Activated CD8-positive, alpha-beta memory T cell treated with anti-CD3 and anti-CD28 coated beads for 48 hours (primary cell): ENCODE measurements at places on chromosomes 12 and 14.

GRCh38 chr14:88500611-88501010 lies 54.2 kb downstream of the PTPN21 start:
- no peak for DNase-seq

- DNase-seq: no peak
Measured at GRCh38 chr12:12020762-12021161, 50.0 kb upstream of the BCL2L14 start.

- no peak for DNase-seq
Measured at GRCh38 chr12:78555802-78556201, 308.8 kb upstream of the SYT1 start.

GRCh38 chr12:75995691-75996090 lies 35.9 kb downstream of the PHLDA1 start:
- no peak for DNase-seq

DNA sequence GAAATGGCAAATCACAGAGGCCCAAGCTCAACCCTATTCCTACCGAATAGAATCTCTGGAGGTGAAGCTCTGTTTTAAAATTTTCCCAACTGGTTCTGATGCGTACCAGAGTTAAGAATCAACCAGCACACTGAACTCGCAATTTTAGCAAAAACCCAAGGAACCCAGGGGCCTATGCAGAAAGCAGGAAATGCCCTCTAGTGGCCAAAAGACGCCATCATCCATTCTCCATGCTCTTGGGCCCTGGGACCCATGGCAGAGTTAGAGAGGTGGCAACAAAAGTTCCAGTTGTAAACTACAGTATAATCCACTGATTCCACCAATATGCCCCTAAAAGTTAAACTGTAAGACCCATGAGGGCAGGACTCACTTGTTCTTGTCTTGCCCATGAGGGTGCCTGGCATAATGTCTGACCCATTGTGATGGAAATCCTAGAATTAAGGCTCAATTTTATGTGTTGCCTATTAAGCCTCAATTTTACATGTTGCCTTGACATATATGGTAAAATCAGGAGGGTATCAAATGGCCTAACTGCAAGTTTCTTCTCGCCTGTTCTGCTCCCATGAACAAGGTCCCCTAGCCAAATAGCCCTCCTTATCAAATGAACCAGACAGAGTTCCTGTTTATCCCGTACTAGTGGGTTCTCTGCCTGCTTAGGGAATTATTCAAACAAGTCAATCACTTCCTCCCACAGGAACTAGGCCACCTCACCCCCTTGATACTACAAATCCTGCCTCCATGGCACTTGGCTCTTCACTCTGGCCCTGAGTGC lies 137.5 kb upstream of the CPM start:
- DNase-seq: no peak

DNA sequence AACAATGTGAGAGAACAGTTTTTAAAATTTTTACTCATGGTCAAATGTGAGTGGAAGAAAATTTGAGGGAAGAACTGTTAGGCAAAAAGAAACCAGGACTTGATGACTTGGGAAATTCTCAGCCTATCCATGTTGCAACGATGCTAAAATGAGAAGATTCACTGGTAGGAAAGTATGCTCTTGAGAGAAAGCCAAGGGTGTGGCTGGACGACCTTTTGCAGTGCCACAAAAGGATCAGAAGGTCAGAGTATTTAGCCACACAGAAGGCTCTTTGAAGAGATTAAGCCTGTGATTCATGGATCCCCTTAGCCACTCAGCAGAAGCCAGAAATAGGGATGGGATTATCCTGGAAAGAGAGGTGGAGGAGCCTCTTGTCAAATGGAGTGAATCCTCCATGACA lies 336.8 kb downstream of the LRIG3 start:
- no peak for DNase-seq

GRCh38 chr12:9948606-9949296 lies 16.6 kb upstream of the CLEC2A start:
- DNase-seq: no peak

GRCh38 chr12:103667125-103667524 lies 80.1 kb downstream of the STAB2 start:
- no peak for DNase-seq

DNA sequence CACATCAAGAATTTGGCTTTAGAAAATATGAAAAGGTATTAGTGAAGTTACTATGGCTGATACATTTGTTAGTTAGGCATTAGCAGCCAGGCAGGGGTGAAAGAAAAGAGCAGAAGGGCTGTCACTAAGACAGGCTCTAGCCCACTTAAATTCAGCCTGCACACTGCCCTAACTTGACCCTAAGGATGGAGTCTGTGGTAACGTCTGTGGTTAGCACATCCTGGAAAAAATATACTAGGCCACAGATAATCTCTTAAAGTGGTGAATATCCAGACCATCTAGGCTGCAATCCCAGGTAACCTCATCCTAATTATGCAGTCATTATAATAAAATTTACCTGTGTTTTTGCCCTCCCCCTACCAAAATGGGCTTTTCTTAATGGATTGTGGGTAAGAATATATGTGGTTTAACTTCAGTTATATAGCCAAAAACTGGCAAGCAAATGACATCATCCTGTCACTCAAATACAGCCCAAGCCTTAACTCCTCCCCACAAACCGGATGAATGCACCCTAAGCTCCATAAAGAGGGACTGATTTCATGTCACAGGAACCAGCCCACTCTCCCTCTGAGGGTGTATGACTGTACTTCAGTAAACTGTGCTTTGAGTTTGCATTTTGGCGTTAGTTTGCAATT lies 440.9 kb downstream of the LRFN5 start:
- DNase-seq: no peak

DNA sequence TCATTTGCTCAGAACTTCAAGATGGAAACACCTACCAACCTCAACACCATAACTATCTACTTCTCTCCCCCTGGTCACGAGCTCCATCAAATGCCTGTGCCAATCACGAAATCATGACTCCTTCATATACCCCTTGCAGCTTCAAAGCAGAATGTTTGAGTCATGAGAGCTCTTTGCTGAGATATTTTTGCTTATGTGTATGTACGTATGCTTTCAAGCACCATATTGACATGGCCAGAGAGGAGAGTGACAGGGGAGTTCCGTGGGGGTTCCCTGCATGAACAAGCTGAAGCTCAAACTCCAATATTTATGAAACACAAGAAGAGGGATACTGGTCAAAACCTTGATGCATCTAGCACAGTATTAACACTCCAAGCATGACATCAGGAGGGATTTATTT lies 374.4 kb downstream of the DPF3 start:
- no peak for DNase-seq

DNA sequence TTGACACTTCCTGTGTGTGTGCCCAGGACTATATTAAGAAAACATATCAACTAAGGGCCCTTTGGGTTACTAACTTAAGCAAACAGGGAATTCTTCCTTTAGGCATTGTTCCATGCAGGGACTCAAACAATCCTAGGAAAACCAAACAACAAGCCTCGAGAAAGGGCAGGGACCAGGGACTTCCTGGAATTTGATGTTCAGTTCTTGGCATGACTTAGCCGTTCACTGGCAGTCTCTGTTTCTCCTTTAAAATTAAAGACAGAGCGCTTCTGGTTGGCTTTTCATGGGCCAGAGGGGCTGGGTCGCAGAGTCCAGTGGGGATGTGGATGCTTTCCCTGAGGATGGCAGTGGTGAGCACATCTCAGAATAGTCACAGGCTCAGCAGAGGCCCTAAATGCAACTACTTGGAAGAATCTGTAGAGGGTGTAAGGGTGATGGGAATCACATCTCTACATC lies 35.2 kb downstream of the RNFT2 start:
- no peak for DNase-seq

GRCh38 chr14:63940387-63940786 lies 87.6 kb downstream of the SYNE2 start:
- DNase-seq: no peak

- DNase-seq: no peak
Measured at GRCh38 chr12:132475304-132476037, 14.5 kb upstream of the FBRSL1 start.
